ENCODE measurements at places on chromosomes 6 and 20.

DNA sequence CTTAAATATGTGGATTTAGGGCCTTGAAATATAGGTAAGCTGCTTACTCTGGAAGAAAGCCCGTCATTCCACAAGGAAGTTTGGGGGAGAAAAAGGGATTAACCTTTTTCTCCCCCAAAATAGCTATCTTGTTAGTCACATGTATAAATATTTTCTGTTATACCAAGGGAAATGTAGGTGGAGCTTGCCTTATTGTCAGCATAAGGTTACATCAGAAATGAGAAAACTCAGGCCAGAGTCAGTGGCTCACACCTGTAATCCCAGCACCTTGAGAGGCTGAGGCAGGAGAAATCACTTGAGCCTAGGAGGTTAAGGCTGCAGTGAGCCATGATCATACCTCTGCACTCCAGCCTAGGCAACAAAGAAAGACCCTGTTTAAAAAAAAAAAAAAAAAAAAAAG is 129.9 kb downstream of the LRFN2 start:
- DNase-seq, result no peak

DNA sequence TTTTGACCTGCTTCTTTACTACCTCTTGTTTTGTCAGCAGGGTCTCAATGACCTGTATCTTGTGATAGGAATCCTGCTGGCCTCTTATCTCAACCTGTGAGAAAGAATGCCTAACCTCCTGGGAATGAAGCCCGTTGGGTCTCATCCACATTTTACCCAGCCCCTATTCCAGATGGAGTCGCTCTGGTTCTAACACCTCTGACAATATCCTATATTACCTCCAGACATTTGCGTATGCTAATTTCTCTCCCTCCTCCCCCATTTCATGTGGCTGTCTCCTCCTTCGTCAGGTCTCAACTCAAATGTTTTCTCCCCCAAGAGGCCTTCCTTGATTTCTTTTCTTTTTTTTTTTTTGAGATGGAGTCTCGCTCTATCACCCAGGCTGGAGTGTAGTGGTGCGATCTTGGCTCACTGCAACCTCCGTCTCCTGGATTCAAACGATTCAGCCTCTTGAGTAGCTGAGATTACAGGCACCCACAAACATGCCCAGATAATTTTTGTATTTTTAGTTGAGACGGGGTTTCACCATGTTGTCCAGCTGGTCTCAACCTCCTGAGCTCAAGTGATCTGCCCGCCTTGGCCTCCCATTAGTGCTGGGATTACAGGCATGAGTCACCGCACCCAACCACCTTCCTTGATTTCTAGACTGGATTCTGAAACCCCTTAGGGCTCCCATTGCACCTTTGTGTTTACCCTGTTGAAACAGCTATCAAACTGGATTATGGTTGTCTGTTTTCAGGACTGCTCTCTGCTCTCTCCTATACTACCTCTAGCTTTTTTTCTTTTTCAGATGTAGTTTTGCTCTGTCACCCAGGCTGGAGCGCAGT is 49.5 kb upstream of the B4GALT5 start:
- no peak for DNase-seq

- DNase-seq, result no peak
Measured at GRCh38 chr20:64229507-64230061, 26.0 kb upstream of the PCMTD2 start.

DNA sequence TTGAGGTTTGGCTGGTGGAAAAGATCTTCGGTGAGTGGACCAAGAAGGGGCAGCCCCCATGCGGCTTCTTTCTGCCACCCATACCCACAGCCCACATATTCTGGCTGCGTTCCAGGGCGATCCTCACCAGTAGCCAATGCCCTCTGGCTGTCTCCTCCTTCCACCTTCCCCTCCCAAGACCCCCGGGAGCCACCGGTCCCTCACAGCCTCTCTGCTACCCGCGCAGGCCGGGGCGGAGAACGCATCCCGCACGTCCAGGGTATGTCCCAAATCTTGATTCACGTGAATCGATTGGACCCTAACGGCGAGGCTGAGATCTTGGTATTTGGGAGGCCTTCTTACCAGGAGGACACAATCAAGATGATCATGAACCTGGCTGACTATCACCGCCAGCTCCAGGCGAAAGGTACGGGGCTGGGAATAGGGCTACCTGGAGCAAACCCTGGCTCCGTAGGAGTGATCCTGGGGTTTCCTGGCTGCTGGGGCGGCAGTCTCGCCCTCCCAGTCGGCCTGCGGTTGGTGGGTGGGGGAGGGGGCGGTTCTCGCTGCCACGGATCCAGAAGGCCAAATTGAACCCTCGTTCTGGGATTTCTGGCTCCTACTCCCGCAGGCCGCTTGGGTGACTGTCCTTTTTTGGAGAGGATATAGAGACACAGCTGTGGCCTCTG is 545 bp downstream of the KHDC3L start:
- DNase-seq, result no peak

- DNase-seq, result no peak
Measured at GRCh38 chr20:48661575-48662455, 166.0 kb downstream of the PREX1 start.

DNA sequence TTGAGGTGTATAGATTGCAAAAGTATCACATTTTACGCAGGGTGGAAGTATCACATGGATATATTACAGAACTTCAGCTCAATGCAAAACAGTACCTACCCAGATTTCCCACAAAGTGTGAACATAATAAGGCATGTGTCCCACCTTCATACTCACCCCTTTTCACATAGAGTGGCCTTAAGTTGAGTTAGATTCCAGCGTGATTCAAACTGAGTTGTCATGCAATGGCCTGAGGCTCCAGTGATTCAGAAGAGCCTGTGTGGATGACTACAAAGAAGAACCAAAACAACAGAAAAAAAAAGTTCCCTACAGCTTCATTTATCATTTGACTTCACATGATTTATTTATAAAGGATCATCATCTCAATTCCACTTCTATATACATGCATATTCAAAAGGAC is 309.7 kb downstream of the SLC35F1 start:
- no peak for DNase-seq

- DNase-seq, result no peak
Measured at GRCh38 chr20:23152308-23152892, 66.3 kb upstream of the CD93 start.

DNA sequence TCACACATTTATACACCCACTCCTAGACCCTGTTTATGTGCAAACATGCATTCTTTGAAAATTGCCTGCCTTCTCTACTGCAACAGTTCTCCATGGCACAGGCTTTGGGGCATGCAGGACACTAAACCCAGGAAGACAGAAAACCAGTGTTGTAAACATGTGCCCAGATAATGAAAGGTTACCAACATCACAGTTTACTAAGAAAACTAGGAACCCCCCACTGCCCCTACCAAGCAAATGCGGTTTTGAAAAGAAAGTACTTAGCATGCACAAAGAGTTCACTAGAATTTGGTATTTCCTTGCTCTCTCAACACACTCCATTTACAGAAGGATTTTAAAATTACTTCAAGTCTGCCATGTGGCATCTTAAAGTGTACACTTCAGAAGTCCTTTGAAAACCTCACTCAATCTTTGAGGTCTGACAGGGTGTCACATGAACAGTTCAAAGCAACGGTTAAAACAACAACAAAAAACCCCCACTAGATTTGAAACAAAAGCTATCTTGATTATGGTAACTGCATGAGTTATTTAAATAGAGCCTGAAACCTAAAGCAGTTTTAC is 245.0 kb downstream of the GMPR start:
- no peak for DNase-seq

DNA sequence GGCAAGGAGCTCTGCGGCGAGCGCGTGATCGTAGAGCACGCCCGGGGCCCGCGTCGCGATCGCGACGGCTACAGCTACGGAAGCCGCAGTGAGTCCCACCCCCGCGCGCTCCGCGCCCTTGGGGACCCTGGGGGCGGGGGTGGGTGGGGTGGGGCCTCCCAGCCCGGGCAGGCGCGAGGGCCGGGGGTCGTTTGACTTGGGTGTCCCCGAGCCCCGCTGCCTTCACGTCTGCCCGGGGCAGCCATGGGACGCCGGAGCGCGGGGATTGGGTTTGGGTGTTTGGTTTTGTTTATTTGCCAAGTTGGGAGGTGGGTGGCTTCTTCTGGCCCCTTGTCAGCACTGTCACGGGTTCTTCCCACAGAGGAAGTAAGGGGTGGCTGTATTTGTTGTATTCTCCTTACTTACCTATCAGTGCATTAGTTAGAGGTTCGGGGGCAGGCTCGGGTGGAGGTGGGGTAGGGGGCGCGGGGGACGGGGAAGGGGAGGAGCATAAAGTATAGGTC is 777 bp downstream of the SRSF6 start:
- DNase-seq, result no peak

- DNase-seq, result no peak
Measured at GRCh38 chr6:166766769-166767168, 139.7 kb upstream of the RPS6KA2 start.

GRCh38 chr20:1874450-1875182 is 20.6 kb upstream of the SIRPA start:
- DNase-seq, result no peak

DNA sequence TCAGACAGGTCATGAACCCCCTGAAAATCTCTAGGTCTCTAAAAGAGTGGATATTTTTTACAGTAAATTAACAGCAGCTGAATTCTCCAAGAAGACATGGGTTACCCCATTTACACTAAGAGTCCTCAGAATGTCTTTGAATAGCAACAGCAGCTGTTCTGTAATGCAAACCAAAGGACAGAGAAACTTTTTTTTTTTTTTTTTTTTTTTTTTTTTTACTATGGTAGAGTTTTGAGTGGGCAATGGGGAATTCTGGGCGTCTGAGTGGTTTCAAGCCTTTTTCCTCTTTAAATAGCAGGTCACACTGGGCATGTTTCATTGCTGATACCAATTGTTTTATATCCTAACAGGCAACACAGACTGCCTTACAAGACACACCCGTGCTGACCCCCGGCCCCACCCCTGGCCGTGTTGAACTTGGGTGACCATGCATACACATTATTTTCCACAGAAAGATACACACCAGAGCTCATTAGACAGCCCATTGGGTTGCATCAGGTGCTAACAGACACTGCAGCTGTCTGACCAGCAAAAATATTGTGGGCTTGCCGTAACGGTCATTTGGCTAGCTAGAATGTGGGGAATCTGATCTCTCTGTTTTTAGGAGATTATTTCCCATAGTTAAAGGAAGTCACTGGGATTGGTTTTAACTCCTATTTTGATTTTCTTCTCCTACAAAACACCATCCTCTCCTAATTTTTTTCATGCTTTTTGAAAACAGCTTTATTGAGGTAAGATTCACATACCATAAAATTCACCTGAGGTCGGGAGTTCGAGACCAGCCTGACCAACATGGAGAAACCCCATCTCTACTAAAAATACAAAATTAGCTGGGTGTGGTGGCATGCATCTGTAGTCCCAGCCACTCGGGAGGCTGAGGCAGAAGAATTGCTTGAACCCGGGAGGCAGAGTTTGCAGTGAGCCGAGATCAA is 26.7 kb upstream of the IRF4 start:
- DNase-seq, result no peak

GRCh38 chr6:2369606-2370005 is 124.2 kb upstream of the GMDS start:
- DNase-seq, result no peak

DNA sequence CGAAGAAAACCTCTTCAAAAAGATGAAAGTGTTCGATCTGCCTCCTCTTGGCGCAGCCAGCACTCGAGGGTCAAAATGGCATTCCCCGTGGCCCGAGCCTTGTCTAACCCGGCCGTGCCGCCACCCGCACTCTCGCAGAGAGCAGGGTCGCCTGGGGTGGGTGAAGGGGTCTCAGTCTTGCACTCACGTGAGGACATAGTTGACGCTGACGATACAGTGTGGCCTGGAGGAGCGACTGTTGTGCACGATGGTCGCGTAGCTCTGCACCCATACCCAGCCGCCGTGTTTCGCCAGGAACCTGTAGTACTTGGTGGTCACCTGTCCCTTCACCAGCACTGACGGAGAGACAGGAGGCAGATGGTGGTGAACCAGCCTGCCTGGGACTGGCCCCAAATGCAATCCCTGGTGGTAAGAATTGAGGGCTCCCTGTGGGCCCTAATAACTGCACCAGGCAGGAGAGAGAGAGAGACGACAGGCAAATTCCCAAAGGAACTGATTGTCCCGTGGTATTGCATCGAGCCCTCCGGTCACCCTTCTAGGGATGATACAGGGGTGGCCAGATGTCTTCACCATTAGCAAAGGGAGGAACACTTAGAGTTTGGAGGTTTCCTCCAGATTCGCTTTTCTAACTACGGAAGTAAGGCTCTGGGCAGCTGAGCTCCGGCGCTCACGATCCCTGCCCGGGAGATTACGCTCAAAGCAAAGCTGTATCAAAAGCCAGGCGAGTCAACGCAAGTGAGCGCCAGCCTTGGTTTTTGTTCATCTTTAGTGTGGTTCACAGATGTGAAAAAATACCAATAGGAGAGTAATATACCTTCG is 17.4 kb downstream of the SIM1 start:
- no peak for DNase-seq

- peak; percentile 21 for DNase-seq
Measured at GRCh38 chr20:62738025-62738881, 29.6 kb downstream of the NTSR1 start.

DNA sequence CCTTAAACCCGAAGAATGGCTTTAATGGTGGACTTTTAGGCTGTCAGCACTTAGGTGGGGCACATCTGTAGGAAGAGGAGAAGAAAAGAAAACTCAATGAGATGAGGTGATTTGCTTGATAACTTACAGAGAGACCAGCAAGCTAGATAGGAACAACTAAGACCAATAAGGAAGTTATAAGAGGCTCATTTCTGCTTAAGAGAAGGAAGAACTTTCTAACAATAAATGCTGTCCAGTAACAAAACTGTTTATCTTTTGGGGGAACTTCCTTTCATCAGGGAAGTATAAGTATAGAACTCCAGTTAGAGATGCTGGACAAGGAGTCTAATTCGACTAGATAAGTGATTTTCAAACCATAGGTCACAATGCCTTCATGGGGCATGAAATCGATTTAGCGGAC is 107.2 kb upstream of the SIRPA start:
- no peak for DNase-seq

DNA sequence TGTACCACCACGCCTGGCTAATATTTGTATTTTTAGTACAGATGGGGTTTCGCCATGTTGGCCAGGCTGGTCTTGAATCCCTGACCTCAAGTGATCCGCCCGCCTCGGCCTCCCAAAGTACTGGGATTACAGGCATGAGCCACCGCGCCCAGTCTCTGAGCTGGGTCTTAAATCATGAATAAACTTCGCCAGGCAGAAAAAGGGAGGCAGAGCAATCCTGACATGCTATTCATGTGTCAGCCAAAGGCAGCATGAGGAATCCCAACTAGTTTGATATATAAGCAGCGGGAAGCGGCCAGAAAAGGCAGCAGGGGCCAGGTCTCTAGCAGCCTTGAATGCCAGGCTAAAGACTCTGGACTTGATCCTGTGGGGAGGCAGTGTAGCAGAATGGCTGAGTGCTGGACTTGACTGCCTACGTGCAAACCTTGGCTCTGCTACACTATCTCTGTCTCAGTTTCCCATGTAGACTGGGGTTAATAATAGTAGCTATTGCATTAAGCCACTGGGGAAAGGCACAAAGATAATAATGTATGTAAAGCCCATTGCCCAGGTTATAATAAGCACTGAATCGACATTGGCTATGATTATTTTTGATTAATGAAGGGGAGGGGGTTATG is 1.8 kb downstream of the PROCR start:
- no peak for DNase-seq

- DNase-seq, result peak; percentile 1
Measured at GRCh38 chr6:6724539-6725467, 136.3 kb downstream of the LY86 start.

GRCh38 chr6:19356692-19357091 is 480.5 kb upstream of the ID4 start:
- no peak for DNase-seq

GRCh38 chr6:163897669-163898068 is 483.2 kb downstream of the QKI start:
- no peak for DNase-seq

GRCh38 chr6:99114769-99115406 is 167.1 kb upstream of the FBXL4 start:
- no peak for DNase-seq

- no peak for DNase-seq
Measured at GRCh38 chr6:1560281-1561058, 49.2 kb upstream of the FOXC1 start.

All from NCI-H345 (cell line).